Activated T-cell treated with anti-CD3 and anti-CD28 coated beads, Interleukin-2, amount 50 U/mL, for 4 hours (primary cell): ENCODE measurements at places on chromosomes 1 and 21. TPM values are rescaled to one million over a fixed set of nuclear protein-coding genes. Genes with fewer than 3 reads are reported as not detected.

Gene GSTM1
- total RNA-seq, result 60.0 TPM

Gene B4GALT3
- 75.9 TPM for total RNA-seq

Gene DCDC2B
- not detected for total RNA-seq

Gene COG2
- total RNA-seq, result 44.9 TPM

Gene NHLH2
- total RNA-seq, result not detected

Gene TAS1R1
- not detected for total RNA-seq

Gene CFHR4
- not detected for total RNA-seq

Gene C1orf56
- 1.3 TPM for total RNA-seq

Gene RYR2
- total RNA-seq, result 0.05 TPM

Gene ERG
- not detected for total RNA-seq

Gene PADI4
- 0.66 TPM for total RNA-seq

Gene UTS2
- total RNA-seq, result 1.4 TPM

Gene OR14K1
- not detected for total RNA-seq

Gene SLC44A3
- not detected for total RNA-seq

Gene PRELP
- 0.05 TPM for total RNA-seq

Gene PTPN7
- 331 TPM for total RNA-seq

Gene SLC26A9
- not detected for total RNA-seq
